ENCODE measurements at places on chromosomes 6 and 20.

- peak; percentile 26 for DNase-seq
Measured at GRCh38 chr6:84645563-84646266, 118.7 kb downstream of the TBX18 start.

DNA sequence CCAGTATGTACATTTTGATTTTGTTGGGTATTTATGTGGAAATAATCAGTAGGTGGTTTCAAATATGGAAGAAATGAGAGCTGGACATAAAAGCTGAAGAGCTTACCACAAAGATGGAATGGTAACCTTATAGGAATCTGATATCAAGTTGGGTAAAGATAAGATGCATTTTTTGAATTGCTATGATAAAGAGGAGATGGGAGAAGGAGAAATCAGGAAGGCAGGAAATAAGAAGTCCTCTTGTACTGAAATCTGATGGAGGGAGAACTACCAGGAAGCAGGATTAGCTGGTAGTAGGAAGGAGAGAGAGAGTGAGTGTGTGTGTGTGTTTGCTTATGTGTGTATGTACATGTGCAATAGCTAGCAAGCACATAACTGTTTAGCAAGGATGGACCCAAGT lies 468.4 kb downstream of the PHF3 start:
- DNase-seq, result no peak

DNA sequence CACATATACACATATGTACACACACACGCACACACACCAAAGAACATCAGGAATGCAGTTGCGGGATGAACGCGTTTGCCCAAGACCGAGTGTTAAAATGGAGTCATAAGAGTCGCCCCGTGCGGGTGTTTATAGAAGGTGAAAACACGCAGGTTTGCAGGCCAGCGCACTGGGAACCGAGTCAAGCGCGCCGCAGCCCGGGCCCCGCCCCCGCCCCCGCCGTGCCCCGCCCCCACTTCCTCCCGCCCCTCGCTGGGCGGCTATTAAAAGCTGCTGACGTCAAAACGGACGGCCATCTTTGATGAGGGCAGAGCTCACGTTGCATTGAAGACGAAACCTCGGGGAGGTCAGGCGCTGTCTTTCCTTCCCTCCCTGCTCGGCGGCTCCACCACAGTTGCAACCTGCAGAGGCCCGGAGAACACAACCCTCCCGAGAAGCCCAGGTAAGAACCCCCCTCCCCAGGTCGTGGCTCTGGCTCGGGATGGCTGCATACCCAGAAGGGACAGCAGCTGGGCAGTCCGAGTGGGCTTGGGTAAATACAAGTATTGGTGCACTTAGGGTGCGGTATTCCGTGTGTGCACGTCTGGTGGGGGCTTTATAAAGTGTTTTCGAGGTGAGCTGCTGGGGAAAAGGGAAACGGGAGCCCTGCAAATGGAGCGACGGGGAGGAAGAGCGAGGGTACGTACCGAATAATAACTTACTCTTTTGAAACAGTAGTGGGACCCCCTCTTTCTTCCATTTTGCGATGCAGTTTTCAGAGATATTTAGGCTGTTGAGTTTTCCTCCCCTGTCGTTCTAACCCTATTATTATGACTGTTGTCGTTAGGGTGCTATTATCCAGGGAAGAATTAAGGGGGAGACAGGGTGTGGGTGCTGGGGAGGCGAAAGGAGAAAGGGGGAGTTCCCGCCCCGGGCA lies at the start of gene SNAP25:
SNAP25 (plus strand) TSS at position 295 of the 916 bp plus-strand sequence. CDS start 56,662 bp downstream, outside the sequence.
- DNase-seq, result peak; percentile 47

DNA sequence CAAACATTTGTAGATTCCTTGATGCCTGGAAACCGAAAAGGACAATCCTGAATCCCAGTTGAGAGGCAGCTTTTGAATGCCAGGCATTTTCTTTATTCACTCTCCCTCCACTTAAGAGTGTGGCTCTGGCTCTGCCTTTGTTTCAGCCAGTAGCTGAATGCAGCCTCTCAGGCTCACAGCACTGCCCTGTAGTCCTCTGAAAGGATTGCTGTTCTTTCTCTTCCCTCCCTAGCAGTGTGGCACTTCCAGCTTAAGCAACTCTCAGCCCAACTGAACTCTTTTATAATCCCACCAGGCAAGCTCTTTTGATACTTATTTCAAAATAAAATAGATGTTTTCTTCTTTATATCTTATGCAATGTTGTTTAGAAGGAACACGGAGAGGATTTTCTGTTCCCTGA lies 415.6 kb downstream of the GJA1 start:
- DNase-seq, result no peak

DNA sequence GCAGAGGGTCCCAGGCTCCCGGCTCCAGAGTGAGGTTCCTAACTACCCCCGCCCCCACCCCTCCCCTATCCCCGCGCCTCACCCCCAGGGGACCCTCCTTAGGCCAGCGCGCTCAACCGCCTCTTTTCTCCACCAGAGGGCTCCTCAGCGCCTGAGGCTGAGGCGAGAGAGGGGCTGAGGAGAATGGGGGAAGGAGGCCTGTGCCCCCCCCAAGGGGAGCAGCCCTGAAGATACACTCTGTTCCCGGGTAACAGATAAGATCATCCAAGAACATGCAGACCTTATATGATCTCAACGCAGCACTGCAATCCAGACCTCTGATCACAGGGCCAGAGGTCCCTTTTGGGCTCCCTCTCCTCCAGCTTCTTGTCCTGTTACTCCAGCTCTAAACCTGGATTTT lies 43.3 kb upstream of the MRPS10 start:
- DNase-seq, result no peak

DNA sequence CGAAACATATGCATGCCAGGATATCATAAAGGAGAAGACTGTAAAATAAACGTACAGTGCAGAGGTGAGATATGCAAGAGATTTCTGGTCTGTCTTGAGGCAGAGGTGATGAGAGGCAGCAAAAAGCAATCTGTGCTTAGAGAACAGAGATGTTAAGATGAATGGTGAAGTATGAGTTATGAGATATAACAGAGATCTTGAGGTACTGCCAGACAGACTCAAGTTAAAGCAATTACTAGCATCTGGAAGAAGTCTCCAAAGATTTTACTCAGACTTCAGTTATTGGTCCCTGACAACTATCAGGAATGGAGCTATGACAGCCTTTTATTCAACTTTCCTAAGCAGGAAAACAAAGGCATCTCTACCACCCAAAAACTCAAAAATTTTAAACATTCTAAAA lies 122.8 kb upstream of the DST start:
- no peak for DNase-seq

DNA sequence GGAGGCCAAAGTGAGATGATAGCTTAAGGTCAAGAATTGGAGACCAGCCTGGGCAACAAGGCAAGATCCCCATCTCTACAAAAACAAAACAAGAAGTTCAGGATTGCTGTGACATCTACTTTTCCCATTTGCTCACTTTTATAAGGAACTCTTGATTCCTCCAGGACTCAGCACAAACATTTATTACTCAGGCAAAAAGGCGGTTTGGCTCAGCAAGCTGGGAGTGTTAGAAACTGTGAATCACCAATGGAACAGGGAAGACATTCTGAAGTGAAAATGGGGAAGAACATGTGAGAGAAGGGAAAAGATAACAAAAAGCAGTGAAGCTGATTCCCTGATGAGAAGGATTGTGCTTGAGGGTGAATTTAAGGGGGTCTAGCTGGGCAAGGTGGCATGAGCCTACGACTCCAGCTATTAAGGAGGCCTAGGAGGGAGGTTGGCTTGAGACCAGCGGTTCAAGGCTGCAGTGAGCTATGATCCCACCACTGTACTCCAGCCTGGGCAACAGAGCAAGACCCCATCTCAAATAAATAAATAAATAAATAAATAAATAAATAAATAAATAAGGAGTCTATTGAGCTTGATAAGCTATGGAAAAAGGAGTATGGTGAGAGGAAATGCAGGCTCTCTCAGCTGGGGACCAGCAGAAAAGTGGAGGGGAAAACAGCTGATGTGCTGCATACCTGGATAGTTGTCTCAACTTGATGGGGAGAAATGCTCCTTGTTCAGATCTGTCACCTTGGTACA lies 65.4 kb upstream of the HDDC2 start:
- no peak for DNase-seq

GRCh38 chr6:70221025-70221714 lies 81.7 kb downstream of the COL9A1 start:
- peak; percentile 27 for DNase-seq

GRCh38 chr6:147268254-147268653 lies 64.0 kb downstream of the STXBP5 start:
- DNase-seq, result no peak

DNA sequence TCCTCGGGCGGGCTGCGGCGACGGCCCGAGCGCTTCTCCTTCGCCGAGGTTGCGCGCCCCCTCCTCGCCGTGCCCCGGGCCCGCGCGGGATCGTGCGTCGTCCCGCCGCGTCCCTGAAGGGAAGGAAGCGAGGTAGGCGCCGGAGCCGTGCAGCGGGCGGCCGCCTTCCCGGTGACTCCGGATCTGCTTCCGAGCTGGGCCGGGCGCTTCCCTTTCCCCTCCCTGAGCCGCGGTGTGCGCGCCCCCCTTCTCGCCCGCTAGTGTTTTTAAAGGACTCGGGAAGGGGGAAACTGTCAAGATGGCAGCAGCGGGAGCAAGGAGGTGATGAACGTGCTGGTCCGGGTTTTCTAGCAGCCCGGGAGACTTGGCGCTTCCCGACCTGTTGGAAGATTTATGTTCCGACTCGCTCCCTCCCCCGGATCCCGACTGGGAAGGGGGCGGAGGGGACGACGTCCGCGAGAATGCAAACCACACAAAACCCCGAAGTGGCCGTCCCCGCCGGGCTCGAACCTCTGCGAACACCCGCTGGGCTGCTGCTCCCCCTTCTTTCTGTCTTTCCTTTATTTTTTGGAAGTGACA lies 744 bp upstream of the FOXO3 start:
- DNase-seq, result peak; percentile 53

GRCh38 chr20:63179687-63180568 lies 36.0 kb downstream of the YTHDF1 start:
- no peak for DNase-seq

DNA sequence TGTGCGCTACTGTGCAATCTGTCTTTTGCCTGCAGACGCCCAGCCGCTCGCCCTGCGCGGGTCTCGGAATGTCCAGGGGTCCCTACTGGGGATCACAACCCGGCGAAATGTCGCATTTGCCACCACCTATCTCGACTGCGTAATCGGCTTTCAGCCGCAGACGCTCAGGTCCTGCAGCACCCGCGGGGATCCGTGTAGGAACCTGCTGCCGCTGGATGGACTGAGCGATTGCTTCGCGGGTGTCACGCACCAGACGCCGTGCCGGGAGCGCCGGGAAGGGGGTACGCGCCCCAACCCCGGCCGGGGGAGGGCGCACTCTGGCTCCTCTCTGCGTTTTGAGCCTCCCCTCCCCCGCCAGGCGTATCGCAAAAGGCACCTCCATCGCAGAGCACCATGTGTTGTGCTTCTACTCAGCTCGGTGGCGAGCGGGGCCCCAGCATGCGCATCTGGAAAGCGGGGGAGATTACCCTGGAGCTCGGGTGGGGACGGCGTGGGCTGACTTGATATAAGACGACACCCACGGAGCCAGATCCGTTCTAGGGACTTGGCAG lies 747 bp upstream of the PTPRA start:
- no peak for DNase-seq

- no peak for DNase-seq
Measured at GRCh38 chr20:62669249-62669648, 26.9 kb downstream of the SLCO4A1 start.

- no peak for DNase-seq
Measured at GRCh38 chr20:8039042-8039441, 19.5 kb upstream of the TMX4 start.

GRCh38 chr6:75906871-75907270 lies 157.8 kb downstream of the MYO6 start:
- no peak for DNase-seq

GRCh38 chr20:6921717-6922386 lies 154.4 kb downstream of the BMP2 start:
- DNase-seq, result no peak

DNA sequence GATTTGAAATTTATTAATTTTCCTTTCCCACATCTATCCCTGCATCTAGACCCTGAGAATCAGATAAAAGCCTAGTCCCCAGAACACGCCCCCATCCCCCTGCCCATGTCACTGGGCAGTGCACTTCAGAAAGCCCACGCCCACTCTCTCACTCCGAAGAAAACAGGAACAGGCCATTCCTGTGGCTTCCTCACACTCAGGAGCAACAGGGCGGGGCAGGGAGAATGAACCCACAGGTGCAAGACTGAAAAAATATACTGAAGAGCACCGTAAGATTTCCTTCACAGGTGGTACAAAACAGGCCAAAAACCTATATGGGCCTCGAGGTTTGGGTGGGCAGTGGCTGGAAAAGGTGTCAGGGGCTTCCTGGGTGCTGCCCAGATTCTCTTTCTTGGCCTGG lies 3.4 kb downstream of the OXT start:
- DNase-seq, result no peak

DNA sequence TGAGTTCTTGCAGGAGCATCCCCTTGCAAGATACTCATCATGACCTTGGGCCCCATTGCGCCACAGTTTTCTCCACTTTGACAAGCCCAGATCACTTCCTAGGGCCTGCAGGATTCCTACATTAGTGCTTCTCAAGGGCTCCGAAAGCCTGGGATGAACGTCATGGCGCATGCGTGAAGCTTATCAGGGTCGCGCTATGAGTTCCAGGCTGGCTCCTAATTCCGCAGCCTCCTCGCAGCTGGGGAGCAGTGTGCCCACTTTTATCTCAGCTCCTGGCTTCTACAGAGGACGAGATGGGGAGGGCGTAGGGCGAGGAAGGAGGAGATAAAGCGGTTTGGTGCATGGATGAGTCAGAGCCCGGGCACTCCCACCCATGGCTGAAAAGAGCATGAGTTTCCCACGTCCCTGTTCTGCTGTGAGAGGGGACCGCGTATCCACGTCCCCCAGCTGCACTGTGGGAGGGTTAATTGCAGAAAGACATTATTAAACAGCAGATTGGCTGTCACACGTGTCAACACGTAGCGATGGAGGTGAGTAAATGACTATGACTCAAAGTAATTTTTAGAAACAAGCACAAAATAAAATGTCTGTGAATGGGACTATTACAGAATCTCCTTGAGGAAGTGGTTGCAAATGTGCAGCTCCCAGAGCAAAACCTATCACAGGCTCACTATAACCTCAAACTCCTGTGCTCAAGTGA lies 72.9 kb upstream of the DSP start:
- no peak for DNase-seq

DNA sequence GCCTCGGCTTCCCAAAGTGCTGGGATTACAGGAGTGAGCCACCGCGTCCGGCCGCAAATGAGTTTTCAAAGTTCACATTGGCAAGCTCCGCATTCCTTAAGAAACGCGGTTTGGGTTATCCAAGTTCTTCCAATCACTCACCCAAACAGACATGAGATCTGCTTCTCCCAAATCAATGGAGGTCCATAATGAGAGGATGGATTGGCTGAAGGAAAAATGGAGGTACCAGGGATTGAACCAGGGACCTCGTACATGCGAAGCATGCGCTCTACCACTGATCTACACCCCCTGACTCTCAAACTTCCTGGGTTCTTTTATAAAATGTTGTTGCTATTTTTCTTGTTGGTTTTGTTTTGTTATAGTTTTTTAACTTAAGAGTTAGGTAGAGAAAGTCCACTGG lies 170.0 kb downstream of the GPX5 start:
- no peak for DNase-seq

- no peak for DNase-seq
Measured at GRCh38 chr20:38392356-38392755, 42.8 kb downstream of the SNHG17 start.

GRCh38 chr20:33773412-33774089 lies 37.6 kb upstream of the CHMP4B start:
- no peak for DNase-seq
